ENCODE measurements at places on chromosomes 1 and 21.

GRCh38 chr1:221700536-221700935 is 41.4 kb downstream of the DUSP10 start:
- DNase-seq = no peak

DNA sequence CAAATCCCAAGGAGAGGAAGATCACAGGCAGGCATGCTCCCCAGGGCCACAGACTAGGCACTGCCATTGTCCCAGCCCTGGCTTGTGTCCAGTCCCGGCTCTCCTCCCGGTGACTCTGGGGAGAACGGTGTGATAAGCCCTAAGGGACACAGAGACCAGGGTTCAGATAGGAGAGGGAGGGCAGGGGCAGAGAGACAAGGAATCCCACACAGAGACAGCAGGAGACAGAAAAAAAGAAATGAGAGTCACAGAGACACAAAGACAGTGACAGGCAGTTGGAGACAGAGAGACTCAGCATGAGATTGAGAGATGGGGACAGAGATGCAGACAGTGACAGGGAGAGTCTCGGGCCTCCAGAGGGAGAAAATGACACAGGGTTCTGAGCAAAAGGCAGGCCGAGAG is 361 bp downstream of the INSRR start:
- DNase-seq = no peak

DNA sequence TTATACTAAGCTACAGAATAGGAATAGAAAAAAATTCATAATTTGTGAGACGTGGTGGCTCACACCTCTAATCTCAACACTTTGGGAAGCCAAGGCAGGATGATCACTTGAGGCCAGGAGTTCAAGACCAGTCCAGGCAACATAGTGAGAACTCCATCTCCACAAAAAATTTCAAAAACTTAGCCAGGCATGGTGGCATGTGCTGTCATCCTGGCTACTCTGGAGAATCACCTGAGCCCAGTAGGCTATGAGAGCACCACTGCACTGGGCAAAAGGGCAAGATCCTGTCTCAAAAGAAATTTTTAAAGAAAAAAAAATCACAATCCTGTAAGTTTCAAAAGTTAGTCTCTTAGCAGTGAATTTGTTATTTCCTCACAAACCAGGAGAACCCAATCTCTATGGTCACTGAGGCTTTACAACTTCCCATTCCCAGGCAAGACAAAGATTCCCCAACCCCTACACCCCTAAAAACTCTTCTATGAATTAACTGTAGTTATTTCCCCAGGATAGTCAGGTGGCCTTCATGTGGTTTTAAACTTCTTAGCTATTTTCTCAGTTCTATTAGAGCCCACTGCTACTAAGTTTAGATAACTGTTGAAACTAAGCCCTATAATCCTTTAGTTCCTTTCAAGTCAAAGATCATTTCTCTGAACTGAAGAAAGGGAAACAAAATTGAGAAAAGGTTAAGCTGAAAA is 74.5 kb downstream of the FOXJ3 start:
- no peak for DNase-seq

- DNase-seq = no peak
Observed at GRCh38 chr1:181104042-181104789, 15.7 kb downstream of the IER5 start.

DNA sequence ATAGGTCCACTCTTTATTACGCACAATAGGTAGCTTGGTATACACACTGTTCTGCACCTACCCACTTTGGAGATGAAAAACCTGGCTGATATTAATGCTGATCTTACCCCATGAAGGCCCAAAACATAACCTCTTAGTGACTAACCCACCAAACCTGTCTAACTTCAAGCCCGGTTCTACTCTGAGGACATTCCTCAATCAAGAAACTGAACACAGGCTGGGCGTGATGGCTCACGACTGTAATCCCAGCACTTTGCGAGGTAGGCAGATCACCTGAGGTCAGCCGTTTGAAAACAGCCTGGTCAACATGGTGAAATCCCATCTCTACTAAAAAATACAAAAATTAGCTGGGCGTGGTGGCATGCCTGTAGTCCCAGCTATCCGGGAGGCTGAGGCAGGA is 50.5 kb downstream of the EYA3 start:
- DNase-seq = no peak

- DNase-seq = no peak
Observed at GRCh38 chr1:115281143-115281542, 56.9 kb downstream of the NGF start.

GRCh38 chr1:39103328-39104157 is 77.4 kb downstream of the NDUFS5 start:
- DNase-seq = no peak

- no peak for DNase-seq
Observed at GRCh38 chr1:20076710-20077461, 6.9 kb downstream of the PLA2G5 start.

- DNase-seq = no peak
Observed at GRCh38 chr21:44935533-44935927, 4.3 kb upstream of the SLX9 start.

DNA sequence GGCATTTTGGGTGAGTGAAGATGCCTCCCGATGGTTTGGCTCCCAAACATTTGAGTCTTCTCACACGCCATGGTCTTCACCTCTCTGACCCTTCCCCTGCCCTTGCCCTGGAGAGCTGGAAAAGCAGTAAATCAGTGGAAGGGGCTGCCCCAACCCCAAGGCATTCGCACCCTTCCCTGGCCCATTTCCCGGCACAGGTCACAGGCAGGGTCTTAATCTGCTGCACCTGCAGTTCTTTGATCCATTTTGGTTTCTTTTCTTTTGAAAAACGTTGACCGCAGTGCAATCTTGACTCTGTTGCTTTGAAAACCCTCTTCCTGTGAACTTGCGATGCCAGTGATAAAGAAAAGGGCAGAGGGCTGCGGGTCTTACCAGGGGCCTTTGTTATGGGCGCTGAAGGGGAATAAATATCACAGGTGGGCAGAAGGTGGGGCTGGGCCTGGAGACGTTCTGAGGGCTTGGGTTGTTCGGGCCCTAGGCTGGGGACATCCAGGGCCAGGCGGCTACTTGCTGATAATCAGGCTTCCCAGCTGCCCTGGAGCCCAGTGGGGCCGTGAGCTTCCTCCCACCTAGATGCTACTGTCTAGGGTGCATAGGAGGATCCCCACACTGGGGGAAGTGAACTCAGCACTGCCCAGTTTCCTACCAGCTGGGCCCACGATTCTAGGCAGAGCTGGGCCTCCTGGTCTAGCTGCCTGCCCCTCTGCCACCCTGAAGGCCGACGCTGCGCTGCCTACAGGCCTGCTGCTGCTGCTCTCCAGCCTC is 38.6 kb upstream of the EPS8L3 start:
- no peak for DNase-seq

DNA sequence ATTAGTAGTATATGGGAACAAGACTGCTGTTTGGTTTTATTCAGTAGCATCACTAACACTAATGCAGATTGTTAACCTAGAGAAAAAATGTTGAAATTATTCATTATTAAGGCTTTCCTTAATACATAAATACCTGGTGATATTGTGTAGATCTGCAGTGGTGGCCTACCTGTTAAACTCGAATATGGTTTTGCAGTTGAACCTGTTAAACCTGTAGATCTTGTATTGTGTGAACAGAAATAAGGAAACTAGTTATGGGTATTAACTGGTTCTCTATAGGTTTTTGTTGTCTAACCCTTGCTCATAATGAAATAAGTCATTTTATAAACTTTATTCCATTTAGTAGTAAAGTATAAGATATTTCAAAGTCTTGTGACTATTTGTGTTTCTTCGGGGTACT is 23.9 kb downstream of the PKN2 start:
- DNase-seq = no peak

GRCh38 chr21:42692688-42693087 is 39.3 kb downstream of the PDE9A start:
- DNase-seq = no peak

GRCh38 chr1:43449708-43450069 is 4.0 kb downstream of the HYI start:
- DNase-seq = no peak

- no peak for DNase-seq
Observed at GRCh38 chr1:24903955-24904730, 25.9 kb downstream of the RUNX3 start.

DNA sequence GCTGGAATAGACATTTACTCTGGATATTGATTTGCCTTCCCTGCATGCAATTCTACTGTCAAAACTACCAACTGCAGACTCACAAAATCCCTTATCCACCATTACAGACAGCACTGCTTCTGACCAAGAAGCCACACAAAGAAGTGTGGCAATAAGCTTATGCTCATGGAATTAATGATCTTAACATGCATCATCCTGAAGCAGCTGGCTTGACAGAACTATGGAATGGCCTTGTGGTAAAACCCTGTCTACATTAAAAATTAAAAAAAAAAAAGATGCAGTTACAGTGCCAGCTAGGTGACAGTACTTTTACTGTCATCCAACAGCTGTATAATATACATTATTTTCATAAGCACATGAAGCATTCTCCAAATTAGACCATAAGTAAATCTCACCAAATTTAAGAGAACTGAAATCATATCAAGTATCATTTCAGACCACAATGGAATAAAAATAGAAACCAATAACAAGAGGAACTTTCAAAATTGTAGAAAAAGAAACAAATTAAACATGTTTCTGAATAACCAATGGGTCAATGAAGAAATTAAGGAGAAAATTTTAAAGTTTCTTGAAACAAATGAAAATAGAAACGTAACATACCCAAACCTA is 70.7 kb downstream of the SCMH1 start:
- DNase-seq = no peak

DNA sequence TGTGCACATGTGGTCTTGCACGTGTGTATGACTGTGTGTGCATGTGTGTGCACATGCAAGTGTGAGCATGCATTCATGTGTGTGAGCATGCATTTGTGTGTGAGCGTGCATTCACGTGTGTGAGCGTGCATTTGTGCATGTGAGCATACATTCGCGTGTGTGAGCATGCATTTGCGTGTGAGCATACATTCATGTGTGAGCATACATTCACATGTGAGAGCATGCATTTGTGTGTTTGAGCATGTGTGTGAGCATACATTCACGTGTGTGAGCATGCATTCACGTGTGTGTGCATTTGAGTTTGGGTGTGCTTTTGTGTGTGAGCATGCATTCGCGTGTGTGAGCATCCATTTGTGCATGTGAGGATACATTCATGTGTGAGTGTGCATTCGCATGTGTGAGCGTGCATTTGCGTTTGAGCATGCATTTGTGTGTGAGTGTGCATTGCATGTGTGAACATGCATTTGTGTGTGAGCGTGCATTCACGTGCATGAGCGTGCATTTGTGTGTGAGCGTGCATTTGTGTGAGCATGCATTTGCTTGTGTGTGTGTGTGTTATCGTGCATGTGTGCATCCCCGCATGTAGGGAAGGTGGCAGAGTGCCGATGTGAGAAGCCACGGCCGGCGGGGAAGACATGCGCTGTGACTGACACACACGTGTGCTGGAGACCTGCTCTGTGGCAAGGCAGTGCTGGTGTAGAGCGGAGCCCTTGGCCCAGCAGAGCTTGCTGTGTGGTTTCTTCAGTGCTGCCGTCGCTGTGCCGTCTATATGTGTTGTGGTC is 18.2 kb downstream of the ITGB2 start:
- no peak for DNase-seq

- DNase-seq = no peak
Observed at GRCh38 chr1:163875200-163875926, 553.6 kb downstream of the NUF2 start.

DNA sequence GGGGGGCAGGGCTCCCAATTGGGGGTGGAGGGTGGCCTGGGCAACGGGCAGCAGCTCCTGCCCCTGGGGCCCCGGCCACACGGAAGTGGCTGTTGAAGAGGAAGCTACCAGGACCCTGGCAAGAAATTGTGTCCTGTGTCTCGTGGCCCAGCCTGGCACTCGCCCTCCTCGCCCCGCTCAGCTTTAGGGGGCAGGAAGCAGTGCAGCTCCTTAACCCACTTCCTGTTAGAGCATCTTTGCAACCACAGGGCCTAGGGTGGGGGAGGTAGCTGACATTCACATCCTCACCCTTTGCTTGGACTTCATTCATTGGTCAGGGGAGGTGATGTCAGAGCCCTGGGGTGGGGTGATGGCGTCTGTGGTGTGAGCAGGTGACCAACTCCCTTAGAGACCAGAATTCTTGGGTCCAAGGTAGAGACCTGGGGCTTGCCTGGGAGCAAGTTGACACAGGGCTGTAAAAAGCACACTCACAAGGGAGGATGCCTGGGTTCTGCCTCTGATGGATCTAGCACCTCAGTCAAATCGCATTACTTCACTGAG is at the start of gene ARHGAP30:
Gene ARHGAP30 (minus strand): TSS at position 161 of the 540 bp plus-strand sequence. CDS start 267 bp downstream, outside the sequence.
- DNase-seq = no peak

- no peak for DNase-seq
Observed at GRCh38 chr1:12615159-12615864, 2.7 kb downstream of the DHRS3 start.

DNA sequence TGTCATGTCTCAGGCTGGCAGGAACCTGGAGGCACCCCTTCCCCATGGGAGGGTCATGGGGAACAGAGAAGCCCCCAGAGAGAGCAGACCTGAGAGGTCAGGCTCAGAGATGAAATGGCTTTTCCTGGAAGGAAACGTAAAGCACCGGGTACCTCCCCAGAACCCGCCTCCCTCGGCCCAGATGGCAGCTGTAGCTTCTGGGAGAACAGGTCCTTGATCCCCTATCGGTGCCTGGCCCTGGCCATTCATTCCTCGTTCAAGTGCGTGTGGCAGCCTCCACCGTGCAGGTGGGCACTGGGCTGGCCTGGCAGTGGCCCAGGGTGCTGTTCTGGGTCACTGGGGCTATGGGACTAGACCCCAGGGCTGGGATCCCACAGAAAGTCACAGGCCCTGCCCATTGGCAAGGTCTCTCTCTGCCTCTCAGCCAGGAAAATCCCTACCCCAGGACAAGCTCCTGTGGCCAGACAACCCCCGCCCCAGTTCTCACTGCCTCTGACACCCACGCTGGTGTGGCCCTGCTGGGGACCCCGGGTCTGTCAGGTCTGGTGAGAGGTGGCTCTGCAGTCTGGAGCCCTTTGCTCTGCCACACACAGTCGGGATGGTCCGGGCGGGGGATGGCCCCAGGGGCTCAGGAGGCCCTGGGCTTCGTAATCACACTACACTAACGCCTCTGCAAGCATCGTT is 183.2 kb upstream of the VAMP3 start:
- DNase-seq = no peak

DNA sequence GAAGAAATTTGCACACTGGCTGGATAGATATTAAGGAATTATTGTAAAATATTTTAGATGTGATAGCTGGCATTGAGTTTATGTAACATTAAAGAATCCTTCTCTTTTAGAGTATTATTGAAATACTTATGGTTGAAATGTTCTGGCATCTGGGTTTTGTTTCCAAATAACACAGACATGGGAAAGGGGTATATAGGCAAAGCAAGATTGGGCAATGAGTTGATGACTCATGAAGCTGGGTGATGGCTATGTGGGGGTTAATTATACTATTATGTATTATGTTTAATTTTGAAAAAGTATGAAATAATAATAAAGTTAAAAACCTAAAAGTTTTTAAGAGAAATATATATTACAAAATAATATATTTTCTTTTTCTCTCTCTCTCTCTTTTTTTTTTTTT is 12.5 kb upstream of the PTPN14 start:
- no peak for DNase-seq

DNA sequence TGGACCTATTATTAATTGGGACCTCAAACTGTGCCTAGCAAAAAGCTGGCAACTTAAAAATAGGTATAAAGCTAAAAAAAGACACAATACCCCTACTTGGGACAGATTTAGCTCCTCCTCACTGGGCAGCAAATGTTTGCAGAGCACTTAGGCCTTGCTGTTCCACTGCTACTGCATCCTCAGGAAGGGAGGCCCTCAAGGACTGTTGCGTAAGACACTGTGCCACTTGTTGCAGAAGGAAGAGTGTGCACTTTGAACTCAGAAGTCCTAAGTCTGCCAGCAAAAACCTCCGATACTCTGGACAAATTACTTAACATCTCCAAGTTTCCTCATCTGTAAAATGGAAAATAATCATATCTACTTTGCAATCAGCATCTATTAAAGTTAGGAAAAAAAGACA is 322.9 kb downstream of the BARHL2 start:
- no peak for DNase-seq

All from NCI-H2081 treated with DMSO at 0.1 percent for 48 hours (cell line).